Parietal lobe (tissue), 2 donors: ENCODE measurements at places on chromosomes 3 and 15. TPM values are rescaled to one million over a fixed set of nuclear protein-coding genes. Genes with fewer than 3 reads are reported as not detected.

The CTNNB1 gene
- 701 TPM for total RNA-seq

The PLCH1 gene
- 13.1 TPM for total RNA-seq

The MNS1 gene
- 2.8 TPM for total RNA-seq

The SLC9C1 gene
- not detected for total RNA-seq

The PLSCR2 gene
- total RNA-seq, result not detected

The CYP11A1 gene
- not detected for total RNA-seq

The HRG gene
- not detected for total RNA-seq

The SH3GL3 gene
- total RNA-seq, result 121 TPM

The CEMIP gene
- 1.6 TPM for total RNA-seq

The LARP6 gene
- total RNA-seq, result 17.5 TPM

The SHC4 gene
- total RNA-seq, result 7.2 TPM

The PLA2G4E gene
- total RNA-seq, result not detected

The SCG5 gene
- total RNA-seq, result 134 TPM

The B3GALNT1 gene
- 88.3 TPM for total RNA-seq

The LDHAL6B gene
- total RNA-seq, result not detected

The HIGD2B gene
- not detected for total RNA-seq

The CFAP91 gene
- 13.5 TPM for total RNA-seq

The OR5K2 gene
- total RNA-seq, result not detected

The CMTM7 gene
- total RNA-seq, result 0.63 TPM

The BCL6 gene
- total RNA-seq, result 65.4 TPM

The LRRC2 gene
- total RNA-seq, result 5.9 TPM

The WDR72 gene
- total RNA-seq, result 0.31 TPM

The ANKRD34C gene
- not detected for total RNA-seq

The DMXL2 gene
- 202 TPM for total RNA-seq

The EOMES gene
- total RNA-seq, result 20.0 TPM

The MYO5A gene
- 258 TPM for total RNA-seq

The LINGO1 gene
- total RNA-seq, result 67.9 TPM

The UTS2B gene
- total RNA-seq, result 1.3 TPM

The FYTTD1 gene
- 60.7 TPM for total RNA-seq

The SLC22A13 gene
- total RNA-seq, result 1.3 TPM

The NMD3 gene
- total RNA-seq, result 75.7 TPM

The TPRG1 gene
- total RNA-seq, result 2.5 TPM

The CPLX3 gene
- total RNA-seq, result 1.6 TPM

The UBAP1L gene
- 12.5 TPM for total RNA-seq

The C3orf22 gene
- total RNA-seq, result not detected

The COL7A1 gene
- 4.1 TPM for total RNA-seq

The WDR49 gene
- total RNA-seq, result 8.8 TPM

The CD200 gene
- 57.6 TPM for total RNA-seq

The FRMD5 gene
- total RNA-seq, result 33.5 TPM

The ACP3 gene
- 0.63 TPM for total RNA-seq

The CLPX gene
- total RNA-seq, result 66.7 TPM

The OCA2 gene
- 12.2 TPM for total RNA-seq

The EXD1 gene
- total RNA-seq, result 0.63 TPM

The ROBO2 gene
- 526 TPM for total RNA-seq

The ZNF501 gene
- total RNA-seq, result 25.0 TPM

The FANCD2OS gene
- total RNA-seq, result not detected

The PLA2G4D gene
- not detected for total RNA-seq
